ENCODE measurements at places on chromosomes 3 and 15.

GRCh38 chr15:40995656-40996055 is 42.4 kb downstream of the CHAC1 start:
- no peak for DNase-seq

- no peak for DNase-seq
Measured at GRCh38 chr3:63353383-63353782, 75.3 kb downstream of the SYNPR start.

DNA sequence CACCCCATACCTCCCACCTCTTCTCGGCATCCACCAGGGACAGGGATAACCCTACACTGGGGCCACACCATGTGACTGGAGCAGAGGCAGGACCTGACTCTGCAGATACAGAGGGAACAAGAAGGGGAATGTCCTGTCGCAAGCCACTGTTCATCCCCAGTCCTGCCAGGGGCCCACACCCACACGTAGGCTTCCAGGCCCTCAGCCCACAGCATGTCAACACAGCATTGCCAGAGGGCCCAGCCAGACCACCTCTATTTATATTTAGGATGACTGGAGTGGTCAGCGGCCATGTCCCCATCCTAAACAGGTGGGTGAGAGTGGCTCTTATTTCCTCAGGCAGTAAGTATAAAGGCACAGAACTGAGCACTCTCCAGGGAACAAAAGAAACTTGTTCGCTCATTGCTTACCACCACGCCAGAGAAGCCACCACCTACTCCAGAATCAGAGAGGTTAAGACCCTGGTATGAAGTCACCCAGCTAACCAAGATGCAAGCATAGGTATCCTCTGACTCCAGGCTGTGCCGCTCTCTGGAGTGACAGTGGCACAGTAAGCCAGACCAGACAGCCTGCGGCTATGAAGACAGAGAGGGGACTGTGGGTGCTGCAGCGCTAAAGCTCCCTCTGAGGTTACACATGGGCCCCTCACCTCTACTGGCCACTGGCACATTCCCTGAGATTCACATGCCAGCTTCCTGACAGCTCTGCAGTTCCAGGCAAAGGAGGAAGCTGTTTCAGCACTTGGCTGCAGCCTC is 67.9 kb downstream of the LRIG1 start:
- DNase-seq: no peak

DNA sequence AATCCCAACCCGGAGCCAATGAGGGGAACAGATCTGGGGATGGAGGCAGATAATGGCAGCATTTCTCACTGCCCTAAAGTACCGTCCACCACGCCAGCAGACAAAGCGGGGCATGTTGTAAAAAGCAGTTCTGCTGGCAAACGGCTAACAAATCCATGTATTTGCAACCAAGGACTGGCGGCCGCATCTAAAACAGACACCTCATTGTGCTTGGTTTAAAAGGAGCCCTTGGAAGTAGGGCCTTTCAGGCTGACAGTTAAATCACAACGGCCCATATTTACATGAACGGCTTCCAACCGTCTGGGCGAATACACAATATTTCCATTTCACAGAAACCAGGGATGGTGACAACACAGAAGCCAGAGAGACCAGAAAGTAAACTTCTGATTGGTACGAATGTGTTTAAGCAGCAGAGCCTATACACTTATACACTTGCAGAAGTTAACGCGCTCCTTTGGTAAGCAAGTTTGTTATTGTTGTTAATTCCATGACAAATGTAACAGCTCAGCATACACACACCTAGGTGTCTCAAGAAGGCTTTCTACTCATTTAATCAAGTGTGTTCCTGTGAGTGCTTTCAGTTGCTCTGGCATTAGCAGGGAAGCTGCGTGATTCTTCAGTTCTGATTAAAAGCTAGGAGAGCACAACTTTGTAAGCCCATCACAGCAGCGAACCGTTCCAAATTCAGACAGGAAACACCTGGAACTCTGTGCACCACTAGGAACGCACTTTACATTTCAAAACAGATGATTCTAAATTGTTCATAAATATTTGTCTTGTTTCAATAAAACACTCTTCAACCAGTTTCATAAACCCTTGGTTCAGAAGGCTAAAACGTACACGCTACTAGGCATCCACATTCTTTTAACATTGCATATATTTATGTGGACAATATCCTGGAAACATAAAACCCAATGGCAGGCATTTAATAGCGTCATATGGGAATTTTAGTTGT is 112.9 kb downstream of the PDZRN3 start:
- DNase-seq: no peak

GRCh38 chr3:127730666-127731295 is 58.0 kb downstream of the ABTB1 start:
- no peak for DNase-seq

GRCh38 chr3:69540706-69541581 is 155.1 kb upstream of the FRMD4B start:
- DNase-seq: no peak

- no peak for DNase-seq
Measured at GRCh38 chr3:139227165-139227564, 116.7 kb upstream of the MRPS22 start.

GRCh38 chr15:83516935-83517334 is 69.8 kb downstream of the SH3GL3 start:
- DNase-seq: no peak

- DNase-seq: no peak
Measured at GRCh38 chr3:25894101-25894500, 104.2 kb downstream of the OXSM start.

DNA sequence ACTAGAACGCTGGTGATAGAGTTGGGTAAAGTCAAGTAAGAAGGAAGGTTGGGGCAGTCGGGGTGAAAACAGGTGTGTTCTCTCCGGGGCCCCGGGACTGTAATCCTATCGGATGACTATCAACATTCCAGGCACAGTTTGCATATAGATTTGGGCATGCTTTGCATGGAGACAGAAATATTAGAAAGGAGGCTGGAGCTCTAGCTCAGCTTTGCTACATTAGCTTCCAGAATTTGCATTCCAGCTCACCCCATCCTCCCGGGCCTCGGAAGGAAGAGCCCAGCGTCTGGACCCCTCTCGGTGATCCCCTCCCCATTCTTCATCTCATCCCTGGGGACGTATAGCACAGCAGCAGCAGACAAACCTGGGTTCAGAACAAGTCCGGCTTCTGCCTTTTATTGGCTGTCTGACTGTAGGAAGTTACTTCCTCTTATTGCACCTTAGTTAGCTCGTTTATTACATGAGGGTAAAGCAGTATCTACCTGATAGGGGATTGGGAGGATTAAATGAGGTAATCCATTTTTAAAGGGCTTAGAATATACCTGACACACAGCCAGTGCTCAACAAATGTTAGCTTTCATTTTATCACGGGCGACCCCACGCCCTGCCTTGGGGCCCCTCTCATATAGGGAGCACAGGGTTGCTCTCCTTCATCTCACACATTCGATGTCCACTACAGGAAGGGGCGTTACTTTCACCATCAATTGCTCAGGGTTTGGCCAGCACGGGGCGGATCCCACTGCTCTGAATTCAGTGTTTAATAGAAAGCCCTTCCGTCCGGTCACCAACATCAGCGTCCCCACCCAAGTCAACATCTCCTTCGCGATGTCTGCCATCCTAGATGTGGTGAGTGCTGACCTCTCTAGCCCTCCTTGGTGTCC is 3.2 kb downstream of the HTR3E start:
- no peak for DNase-seq

DNA sequence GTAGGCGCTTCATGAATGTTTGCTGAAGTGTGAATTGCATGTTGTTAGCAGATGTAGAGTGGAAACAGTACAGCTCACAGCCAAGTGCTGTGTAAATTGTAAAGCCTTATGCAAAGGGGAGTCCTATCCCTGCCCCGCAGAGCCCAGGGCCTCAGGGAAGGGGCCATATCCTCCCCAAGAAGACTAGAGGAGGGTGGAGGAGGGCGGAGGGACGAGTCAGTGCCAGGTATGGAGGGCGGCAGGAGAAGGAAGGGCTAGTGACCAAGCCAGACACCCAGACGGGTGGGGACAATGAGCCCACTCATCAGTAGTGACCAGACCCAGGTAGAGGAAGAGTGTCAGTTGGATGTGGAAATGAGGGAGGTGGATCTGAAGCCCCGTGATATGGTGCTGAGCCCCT is 45.2 kb downstream of the ZNF710 start:
- DNase-seq: no peak

DNA sequence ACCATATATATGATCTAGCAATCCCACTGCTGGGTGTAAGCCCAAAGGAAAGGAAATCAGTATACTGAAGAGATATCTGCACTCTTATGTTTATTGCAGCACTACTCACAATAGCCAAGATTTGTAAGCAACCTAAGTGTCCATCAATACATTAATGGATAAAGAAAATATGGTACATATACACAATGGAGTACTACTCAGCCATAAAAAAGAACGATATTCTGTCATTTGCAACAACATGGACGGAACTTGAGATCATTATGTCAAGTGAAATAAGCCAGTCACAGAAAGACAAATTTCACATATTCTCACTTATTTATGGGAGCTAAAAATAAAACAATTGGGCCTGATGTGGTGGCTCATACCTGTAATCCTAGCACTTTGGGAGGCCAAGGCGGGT is 21.9 kb upstream of the ARNT2 start:
- no peak for DNase-seq

- no peak for DNase-seq
Measured at GRCh38 chr15:28990390-28990789, 104.6 kb downstream of the APBA2 start.

GRCh38 chr3:155572085-155572484 is 172.8 kb downstream of the PLCH1 start:
- no peak for DNase-seq

GRCh38 chr15:80932513-80932815 is 57.2 kb downstream of the MESD start:
- DNase-seq: no peak

- no peak for DNase-seq
Measured at GRCh38 chr3:49173792-49174170, 2.4 kb downstream of the KLHDC8B start.

DNA sequence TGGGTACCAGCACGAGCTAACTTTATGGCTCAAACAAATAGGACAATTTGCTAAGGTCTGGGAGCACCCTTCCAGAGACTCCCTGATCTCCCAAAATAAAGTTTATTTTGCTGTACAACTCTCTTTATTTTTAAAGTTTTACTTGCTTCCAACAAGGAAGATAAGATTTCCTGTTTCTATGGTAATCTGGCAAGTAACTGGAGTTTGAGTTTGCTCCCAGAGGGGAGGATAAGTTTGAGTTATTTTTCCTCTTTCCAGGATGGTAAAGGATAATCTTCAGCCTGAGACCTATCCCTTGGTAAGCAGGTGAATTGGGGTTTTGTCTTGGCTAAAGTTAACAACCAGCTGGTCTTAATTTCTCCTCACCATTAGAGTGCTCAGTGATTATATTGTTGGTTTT is 1019.4 kb upstream of the ALCAM start:
- no peak for DNase-seq

GRCh38 chr15:59424616-59425015 is 13.4 kb upstream of the FAM81A start:
- no peak for DNase-seq

DNA sequence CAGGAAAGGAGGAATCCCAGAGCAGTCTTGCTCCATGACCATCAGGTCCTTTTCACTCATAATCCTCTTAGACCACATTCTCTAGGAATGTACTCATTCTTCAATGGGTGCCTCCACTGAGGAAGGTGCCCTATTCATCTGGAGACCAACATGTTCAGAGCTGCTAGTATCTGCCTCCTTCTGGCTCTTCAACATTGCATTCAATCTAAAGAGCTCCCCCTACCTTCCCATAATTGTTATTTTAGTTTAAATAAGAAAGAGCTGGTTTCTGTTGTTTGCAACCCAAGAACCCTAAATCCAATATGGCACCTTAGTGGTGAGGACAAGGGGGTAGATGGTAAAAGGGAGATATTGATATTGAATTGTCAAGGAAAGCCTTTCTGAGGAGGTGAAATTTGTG is 67.6 kb downstream of the SCN11A start:
- DNase-seq: no peak

- DNase-seq: no peak
Measured at GRCh38 chr15:31360158-31360561, 33.5 kb downstream of the KLF13 start.

DNA sequence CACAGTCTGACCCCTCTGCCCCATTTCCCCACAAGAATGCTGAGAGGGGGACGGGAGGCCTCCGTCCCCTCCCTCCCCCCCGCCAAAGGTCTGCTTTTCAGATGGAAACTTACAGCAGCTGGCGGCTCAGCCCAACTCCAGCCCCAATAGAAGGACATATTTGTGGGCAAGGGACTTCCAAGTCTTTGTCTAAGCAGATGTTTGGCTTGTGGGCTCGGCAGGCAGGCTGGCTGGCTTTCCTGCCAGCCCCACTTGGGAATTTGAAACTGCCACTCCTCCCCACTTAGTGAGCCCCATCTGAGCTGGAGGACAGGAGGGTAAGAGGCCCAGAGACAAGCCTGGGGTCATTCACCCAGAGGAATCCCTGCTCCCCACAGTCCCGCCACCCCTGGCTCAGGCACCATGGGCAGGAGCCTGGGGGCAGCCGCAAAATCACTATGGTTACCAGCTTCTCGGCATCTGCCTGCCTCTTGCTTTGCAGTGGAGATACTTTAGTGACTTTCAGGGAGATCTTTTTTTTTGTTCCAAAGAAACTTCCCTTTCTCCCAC is 53.6 kb downstream of the LMCD1 start:
- DNase-seq: no peak

DNA sequence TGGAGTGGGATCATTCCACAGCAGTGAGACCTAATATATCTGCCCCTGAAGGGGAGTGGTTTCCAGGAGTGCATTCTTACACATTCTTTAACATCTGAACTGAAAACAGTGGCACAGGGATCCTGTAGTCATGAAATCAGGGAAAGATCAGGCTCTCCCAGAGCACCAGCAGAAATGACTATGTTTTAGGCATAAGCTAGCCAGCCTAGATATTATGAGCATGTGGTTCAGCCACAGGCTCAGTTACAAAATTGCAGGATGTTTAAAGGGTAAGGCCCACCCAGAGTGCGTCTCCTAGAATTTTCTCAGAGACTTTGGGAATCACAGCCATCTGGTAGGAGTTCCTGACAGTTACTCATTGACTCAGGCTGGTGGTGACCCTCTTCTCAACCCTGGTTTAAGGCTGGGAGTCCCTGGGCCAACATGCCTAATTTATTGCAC is 20.9 kb downstream of the FSTL1 start:
- DNase-seq: no peak

GRCh38 chr15:92448370-92448769 is 54.7 kb downstream of the ST8SIA2 start:
- no peak for DNase-seq

DNA sequence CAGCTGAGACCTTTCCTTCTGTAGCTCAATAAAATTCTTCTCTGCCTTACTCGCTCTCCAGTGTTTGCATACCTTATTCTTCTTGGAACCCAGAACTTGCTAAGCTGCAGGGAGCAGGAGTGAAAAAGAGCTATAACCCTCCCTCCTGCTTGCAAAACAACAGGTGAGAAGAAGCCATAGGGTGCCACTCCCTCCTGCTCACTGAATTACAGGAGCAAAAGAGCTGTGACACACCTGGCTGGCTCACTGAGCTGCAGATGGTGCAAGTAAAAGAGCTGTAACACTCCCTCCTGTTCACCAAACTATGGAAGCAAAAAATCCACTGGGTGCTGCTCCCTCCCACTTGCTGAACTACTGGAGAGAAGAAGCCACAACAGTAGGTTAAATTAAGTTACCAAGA is 44.2 kb upstream of the C2CD4B start:
- DNase-seq: no peak
